Stimulated activated CD4-positive, alpha-beta T cell treated with anti-CD3 and anti-CD28 coated beads, Interleukin-1b, Interleukin-23, amount 100 ng/mL, for 4 hours (primary cell): ENCODE measurements at places on chromosomes 11 and 22.
A peak's percentile ranks its signal among the peaks of the same experiment; 100 is the strongest.

DNA sequence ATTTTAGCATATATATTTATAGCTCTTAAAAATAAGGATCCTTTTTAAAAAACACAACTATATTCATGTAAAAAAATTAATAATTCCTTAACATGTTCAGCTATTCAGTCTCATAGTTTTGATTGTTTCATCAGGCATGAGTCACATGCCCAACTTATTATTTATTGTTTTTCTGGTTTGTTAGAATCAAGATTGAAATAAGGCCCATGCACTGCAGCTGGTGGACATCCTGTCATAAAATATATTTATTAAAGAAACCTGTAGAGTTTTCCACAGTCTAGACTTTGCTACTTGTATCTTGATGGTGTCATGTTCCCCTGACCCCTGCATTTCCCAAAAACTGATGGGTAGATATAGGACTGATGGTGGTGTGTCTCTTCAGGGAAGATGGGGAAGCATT is 77.4 kb downstream of the PARVA start:
- no peak for DNase-seq

GRCh38 chr11:35978891-35979290 is 35.0 kb downstream of the LDLRAD3 start:
- no peak for DNase-seq

GRCh38 chr22:20431511-20432192 is 6.0 kb downstream of the SCARF2 start:
- DNase-seq, result no peak

- peak; percentile 37 for DNase-seq
Observed at GRCh38 chr11:93652161-93652597, 9.3 kb upstream of the CEP295 start.

GRCh38 chr11:13064593-13064992 is 55.5 kb downstream of the RASSF10 start:
- DNase-seq, result no peak

GRCh38 chr11:75069473-75069872 is 27.2 kb downstream of the OR2AT4 start:
- no peak for DNase-seq
